CMK (cell line): ENCODE measurements at places on chromosomes 3 and 15.

- no peak for DNase-seq
These were observed 62.2 kb downstream of the ABHD5 start for GRCh38 chr3:43752905-43753304.

DNA sequence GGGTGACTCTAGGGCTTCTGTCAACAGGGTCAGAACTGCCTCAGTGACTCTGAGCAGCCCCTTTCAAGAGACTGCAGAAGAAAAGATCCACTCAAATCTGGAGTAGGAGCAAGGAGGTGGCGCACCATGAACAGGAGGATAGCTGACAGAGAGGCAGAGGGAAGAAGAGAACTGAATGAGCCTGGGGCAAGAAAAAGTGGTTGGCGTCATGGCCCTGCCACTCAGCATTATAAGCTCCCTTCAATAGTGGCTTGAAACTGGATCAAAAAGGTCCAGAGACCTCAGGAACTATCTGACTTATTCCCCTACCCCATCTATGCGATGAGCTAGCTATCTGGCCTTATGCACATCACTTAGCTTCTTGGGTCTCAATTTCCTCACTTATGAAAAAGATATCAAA, 66.6 kb downstream of the NCEH1 start:
- DNase-seq: no peak

DNA sequence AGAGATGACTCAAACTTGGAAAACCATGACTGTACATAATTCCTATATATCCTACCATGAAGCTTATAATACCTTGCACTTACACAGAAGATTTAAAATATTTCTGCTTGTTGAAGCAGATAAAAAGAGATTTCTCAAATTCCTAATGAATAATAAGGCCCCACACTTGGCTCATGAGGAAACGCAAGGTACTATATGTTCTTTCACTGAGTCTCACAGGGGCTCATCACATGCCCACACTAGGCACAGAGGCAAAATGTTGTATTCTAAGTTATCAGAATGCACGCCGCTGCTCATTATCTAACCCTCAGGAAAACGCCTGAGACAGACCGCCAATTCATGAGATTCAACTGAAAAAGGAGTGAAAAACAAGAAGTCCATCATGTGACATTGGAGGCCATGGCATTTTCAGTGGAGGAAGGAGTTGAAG, 5.6 kb downstream of the MYO1E start:
- no peak for DNase-seq

- DNase-seq: no peak
These were observed 22.2 kb downstream of the POC1A start for GRCh38 chr3:52132041-52132440.

- DNase-seq: no peak
These were observed 449.5 kb upstream of the TBL1XR1 start for GRCh38 chr3:177646749-177647148.

- no peak for DNase-seq
These were observed 55.1 kb downstream of the GASK1A start for GRCh38 chr3:43034200-43034599.

DNA sequence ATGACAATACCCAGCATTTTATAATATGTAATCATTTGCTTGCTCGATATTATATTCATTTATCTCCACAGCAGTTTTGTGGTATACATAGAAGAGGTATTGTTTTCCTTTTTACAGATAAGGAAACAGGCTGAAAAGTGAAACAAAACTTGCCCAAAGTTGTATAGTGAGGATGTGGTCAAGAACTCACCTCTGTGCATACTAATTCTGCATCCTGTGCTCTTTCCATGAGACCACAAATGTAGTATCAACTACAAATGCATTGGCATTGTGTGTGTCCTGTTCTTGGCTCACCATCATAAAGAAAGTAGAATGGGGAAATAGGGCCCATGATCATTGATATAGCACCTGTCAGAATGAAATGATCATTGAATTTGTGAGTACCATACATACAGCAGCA, 167.3 kb downstream of the NECTIN3 start:
- DNase-seq: no peak

DNA sequence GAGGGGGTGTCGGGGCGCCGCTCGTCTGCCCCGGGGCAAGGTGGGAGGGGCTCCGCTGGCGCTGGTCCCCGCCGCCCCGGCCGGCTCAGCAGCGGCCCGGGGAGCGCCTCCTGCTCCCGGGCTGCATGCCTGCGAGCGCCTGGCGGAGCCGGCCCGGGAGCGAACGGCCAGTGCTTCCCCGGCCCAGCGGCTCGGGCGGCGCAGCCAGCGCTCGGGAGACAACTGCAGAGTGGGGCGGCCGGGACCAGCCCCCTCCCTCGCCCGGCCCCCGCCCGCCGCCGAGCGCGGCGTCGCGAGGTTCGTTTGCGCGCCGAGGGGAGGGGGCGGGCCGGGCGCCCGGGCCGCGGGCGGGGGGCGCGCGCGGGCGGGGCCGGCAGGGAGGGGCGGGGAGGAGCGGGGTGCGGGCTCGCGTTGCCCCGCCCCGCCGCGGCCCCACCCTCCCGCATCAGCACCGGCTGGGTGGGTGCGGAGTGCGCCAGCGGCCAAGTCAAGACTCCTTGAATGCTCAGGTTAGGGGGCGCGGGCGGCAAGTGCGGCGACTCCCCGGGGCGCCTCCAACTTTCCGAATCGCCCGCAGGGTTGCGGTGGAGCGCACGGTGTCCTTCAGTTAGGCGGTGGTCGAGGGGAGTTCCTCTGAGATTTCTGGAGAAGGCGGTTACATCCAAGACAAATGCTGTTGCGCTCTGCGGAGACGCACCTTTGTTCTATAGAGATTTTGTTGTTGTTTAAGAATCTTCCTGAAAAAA, at the start of gene RGMA:
TSS of gene RGMA (minus strand) at position 231 of the 746 bp plus-strand sequence. CDS start 279 bp downstream, outside the sequence.
- DNase-seq: no peak

- DNase-seq: no peak
These were observed 72.9 kb downstream of the RPN1 start for GRCh38 chr3:128577711-128578110.

DNA sequence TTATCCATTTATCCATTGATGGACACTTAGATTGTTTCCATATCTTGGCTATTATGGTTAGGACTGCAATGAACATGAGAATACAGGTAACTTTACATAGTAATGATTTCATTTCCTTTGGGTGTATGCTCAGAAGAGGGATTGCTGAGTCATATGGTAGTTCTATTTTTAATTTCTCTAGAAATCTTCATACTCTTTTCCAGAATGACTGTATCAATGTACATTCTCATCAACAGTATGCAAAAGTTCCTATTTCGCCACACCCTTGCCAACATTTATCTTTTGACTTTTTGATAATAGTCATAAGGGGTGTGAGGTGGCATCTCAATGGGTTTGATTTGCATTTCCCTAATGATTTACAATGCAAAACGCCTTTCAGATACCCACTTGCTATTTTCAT, 6.2 kb upstream of the NIPA1 start:
- no peak for DNase-seq
